Dermis microvascular lymphatic vessel endothelial cell (primary cell): ENCODE measurements at places on chromosomes 5 and 9. TPM values are rescaled to one million over a fixed set of nuclear protein-coding genes. Genes with fewer than 3 reads are reported as not detected.

The SVEP1 gene
- total RNA-seq = under 0.01 and 0.13 TPM in 2 replicates

The ALDH1A1 gene
- 738 and 2,886 TPM in 2 replicates for total RNA-seq

The IQGAP2 gene
- total RNA-seq = 1.8 and 3.2 TPM in 2 replicates

The GFRA3 gene
- not detected in 2 replicates for total RNA-seq

The PHF24 gene
- total RNA-seq = under 0.01 TPM in 1 of 2 replicates, not detected in the other

The GZMA gene
- 0.13 TPM in 2 replicates for total RNA-seq

The CD180 gene
- under 0.01 TPM in 1 of 2 replicates, not detected in the other for total RNA-seq

The SEMA6A gene
- 11.8 and 51.1 TPM in 2 replicates for total RNA-seq

The TICAM2 gene
- total RNA-seq = 0.13 and 0.25 TPM in 2 replicates

The IL7R gene
- 0.25 and 0.51 TPM in 2 replicates for total RNA-seq

The ADAMTS13 gene
- total RNA-seq = 0.39 and 1.0 TPM in 2 replicates

The ST6GALNAC4 gene
- total RNA-seq = 27.3 and 32.2 TPM in 2 replicates

The ABL1 gene
- 21.8 and 38.3 TPM in 2 replicates for total RNA-seq

The SOX30 gene
- not detected in 2 replicates for total RNA-seq

The CDKN2B gene
- total RNA-seq = 5.1 and 9.9 TPM in 2 replicates

The SOHLH1 gene
- under 0.01 TPM in 1 of 2 replicates, not detected in the other for total RNA-seq

The PRDM9 gene
- not detected in 2 replicates for total RNA-seq

The CCL19 gene
- not detected in 2 replicates for total RNA-seq

The TLR4 gene
- total RNA-seq = 165 and 172 TPM in 2 replicates

The CD72 gene
- total RNA-seq = 0.13 TPM in 1 of 2 replicates, not detected in the other

The TXNDC8 gene
- not detected in 2 replicates for total RNA-seq
